ENCODE measurements at places on chromosomes 4 and X.
A peak's percentile ranks its signal among the peaks of the same experiment; 100 is the strongest.

GRCh38 chr4:93351846-93352245 lies 476.7 kb upstream of the ATOH1 start:
- DNase-seq = no peak

DNA sequence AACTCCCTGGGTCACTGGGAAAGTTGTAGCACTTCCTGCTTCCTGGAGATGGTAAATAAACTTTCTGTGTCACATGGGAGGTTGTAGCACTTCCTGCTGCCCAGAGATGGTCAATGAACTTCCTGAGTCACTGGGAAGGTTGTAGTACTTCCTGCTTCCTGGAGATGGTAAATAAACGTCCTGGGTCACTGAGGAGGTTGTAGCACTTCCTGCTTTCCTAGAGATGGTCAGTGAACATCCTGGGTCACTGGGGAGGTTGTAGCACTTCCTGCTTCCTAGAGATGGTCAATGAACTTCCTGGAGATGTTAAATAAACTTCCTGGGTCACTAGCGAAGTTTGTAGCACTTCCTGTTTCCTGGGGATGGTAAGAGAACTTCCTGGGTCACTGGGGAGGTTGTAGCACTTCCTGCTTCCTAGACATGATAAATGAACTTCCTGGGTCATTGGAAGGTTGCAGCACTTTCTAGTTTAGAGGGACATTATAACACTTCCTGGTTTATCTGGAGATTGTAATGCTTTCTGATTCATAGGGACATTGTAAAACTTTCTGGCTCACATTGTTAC lies 62.3 kb upstream of the CD99 start:
- DNase-seq = no peak

GRCh38 chr4:1746919-1747602 lies 25.7 kb downstream of the TACC3 start:
- DNase-seq = no peak

GRCh38 chr4:54197926-54198325 lies 31.2 kb upstream of the PDGFRA start:
- no peak for DNase-seq

DNA sequence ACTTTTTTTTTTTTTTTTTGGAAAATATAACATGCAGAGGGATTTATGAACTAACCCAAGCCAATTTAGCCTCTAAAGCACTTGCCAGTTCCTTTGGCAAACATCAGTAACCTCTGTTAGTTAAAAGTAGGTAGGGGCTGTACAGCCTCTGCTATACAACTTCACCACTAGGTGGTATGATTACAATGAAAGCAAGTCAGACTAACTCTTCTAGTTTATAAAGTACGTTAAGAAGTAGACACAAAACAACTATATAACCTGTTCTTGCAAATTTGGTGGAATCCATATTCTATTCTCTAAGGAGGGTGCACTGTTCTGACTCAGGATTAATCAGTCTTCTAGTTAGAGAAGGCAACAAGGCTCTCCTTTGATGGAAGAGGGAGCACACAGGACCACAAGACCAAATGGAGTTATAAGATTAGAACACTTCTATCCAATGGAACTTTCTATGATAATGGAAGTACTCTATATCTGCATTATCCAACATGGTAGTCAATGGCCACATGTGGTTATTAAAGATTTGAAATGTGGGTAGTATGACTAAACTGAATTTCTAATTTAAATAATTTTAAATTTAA lies 12.8 kb downstream of the AIMP1 start:
- DNase-seq = no peak

- DNase-seq = peak; percentile 37
These were observed 37.2 kb upstream of the SH3D19 start for GRCh38 chr4:151362404-151363164.

DNA sequence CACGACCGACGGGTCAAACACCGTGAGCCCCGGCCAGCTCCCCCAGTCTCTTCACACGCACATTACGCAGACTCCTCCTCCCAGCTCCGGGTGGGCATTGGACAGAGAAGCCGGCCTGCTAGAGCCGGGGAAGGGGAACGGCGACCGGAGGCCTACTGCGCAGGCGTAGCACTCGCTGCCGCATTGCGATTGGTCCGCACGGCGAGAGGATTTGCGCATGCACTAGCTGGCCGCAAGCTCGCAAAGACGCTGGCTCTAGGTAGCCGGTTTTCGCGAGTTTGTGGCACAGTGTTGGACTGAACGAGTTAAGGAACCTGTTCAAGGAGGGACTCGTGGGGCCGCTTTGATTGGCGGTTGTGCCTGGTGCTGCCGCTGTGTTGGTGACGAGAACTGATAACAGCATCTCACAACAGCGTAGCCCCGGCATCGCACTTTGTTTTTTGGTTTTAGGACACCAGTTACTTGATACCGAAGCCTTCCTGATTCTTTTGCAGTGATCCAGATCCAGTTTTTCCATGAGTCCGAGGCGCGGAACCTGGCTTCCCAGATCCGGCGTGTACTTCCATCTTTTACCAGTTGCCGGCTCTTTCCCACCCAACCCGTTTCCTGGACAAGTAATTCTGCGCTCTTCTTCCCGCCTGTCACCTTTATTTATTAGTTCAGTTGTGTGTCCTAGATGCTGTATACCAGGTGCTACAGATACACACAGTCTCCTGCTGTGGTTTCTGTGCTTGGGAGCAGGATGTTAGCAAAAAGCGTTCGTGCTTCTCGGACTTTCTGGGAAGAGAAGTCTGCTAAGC lies at the start of gene AIFM1:
TSS of gene AIFM1 (minus strand) at position 139 of the 800 bp plus-strand sequence. CDS start 185 bp downstream, outside the sequence.
- peak; percentile 66 for DNase-seq

DNA sequence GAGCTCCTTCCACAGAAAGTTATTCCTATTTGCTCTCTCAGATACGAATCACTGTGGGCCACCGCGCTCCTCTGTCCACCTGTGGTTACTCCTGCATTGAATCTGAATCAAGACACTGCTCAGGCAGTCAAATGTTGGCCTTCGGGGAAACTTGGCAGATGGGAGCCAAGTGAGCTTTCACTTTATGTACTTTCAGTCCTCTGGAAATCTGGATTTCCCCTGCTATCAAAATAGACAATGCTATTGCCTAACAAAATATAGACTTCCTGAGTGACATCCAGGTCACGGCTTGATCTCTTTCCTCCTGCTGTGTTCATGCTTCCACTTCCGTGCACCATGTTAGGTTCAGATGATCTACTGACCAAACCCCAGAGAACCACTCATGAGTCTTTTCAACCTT lies 43.8 kb downstream of the FHL1 start:
- DNase-seq = no peak

- DNase-seq = no peak
These were observed 30.9 kb downstream of the RBPJ start for GRCh38 chr4:26351685-26352084.

DNA sequence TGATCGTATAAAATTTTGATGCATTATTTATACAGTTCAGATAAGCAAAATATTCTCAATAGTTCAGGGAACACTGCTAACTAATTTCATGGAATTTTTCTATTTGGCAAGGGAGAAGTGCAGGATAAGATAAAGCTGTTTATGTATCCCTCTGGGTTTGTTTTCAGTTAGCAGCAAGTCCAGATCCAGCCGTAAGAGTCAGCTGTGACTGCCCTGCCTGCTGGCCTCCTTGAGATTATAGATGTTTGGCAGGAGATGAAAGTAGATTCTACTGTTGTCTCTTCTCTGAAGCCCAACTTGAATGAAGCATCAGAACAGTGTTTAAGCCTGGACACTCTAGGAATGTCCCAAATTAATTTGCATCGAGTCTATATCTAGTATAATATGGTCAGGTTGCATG lies 29.5 kb downstream of the ANTXR2 start:
- DNase-seq = no peak

- DNase-seq = no peak
These were observed 43.3 kb upstream of the SOD3 start for GRCh38 chr4:24751926-24752539.

DNA sequence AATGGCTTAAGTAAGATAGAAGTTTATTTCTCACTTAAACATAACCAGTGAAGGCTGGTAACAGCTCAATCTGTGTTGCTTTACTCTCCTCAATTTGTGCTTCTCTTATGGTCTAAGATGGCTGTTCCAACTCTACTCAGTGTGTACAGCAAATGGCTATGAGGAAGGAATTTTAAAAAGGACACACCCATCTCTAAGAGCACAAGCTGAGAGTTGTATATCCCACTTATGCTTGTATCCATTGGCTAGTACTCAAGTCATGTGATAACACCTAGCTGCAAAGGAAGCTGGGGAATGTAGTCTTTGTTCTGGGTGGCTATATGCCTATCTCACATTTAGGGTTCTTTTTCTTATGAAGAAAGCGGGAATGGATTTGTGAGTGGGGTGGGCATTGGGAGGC lies 63.3 kb downstream of the GPAT3 start:
- no peak for DNase-seq

DNA sequence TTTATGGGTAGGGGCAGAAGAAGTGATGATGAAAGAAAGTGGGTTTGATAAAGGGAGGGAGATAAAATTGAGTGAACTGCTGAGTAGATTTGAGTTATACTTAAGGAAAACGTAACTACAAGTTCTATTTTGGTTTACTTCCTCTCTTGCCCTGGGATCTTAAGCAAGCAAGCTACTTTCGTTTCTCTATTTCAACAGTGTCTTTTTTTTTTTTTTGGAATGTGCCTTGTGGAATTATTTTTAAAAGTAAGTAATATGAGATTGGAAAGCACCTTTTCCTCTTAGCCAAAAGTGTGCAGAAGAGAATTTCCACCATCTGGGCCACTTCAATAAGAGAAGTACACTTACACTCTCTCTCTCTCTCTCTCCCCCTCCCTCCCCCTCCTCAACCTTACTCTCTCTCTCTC lies 16.0 kb upstream of the C4orf36 start:
- no peak for DNase-seq

DNA sequence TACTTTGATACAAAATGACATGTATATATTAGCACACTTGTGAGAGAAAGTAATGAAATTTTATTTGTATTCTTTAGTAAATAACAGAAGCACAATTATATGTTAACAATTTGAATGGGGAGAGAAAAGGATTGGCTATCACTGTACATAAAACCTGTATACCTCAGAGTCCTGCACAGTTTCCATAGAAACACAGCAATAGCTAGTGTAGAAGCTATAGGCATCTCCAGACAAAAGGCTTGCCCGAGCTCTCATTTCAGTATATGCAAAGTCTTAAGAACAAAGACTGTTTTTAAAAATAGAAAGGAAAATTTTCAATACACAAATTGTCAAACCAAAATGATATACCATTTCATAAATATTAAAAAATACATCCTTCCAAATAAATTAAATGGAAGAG lies 38.5 kb downstream of the GPM6A start:
- no peak for DNase-seq

DNA sequence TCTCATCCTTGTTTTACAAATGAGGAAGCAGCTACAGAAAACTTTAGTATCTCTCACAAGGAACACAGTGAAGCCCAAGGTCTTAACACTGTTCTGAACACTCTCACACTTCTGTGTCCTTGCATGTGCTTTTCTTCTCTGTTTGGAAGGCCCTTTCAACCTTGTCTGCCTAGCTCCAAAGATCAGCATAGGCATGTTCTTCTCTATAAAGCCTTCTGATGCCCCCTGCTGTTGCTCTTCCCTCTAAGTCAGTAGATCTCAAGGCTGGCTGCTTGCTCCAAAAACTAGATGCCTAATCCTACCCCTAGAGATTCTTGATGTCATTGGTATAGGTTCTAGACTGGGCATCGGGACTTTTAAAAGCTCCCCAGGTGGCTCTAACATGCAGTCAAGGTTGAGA lies 5.9 kb downstream of the APOO start:
- DNase-seq = no peak

DNA sequence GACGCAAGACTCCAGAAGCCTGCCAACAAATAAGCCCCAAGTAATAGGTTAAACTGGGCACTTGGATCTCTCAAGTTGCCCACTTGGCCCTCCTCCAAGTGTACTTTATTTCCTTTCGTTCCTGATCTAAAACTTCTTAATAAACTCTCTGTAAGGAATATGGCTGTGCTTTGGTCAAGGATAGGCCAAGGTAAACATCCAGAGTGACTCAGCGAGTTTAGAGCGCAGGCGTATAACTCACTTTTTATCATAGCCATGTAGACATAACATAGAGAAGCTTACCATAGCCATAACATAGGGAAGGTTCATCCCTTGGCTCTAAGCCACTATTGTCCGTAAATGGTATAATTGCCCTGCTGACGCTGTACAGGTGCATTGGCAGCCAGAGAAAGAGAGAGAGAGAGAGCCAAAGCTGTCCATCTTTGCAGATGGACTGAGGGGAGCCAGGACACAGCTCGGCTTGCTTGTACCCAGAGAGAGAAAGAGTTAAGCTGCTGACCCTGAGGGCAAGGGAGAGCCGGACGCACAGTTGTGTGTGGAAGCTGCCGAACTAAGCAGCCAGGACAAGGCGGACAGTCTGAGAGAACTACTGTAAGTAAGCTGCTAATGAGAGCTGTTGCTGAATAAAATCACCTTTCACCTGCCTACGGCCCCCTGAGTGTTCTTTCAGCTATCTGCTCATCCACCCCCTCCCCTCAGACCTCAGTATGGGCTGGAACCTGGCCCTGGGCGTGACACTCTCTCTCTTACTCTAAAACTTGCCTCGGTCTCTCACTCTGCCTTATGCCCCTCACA lies 1.8 kb downstream of the TLR1 start:
- no peak for DNase-seq

GRCh38 chr4:110949542-110949941 lies 326.7 kb upstream of the PITX2 start:
- no peak for DNase-seq

DNA sequence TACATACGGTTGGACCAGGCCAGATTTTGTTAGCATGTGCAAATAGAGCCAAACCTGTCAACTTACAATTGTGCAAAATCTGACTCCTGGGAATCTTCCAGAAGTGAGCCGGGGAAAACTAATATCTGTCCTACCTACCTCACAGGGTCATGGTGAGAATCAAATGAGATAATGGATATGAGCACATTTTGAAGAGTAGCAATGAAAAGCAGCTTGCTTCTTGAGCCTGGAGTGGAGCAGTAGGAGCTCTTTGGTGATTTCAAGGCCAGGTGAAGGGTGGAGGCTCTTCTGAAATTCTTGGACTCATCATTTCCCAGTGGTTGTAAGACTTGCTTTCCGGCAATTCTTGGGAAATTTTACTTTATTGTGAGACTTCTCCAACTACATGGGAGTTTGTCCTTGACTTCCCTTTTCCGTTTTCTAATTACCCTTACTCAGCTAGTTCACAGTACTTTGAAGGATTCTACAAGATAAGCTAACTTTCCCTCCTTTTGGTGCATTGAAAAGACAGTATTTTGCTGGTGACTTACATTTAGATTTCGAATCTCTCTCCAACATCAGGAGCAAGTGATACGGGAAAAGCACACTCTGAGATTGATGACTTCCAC lies 12.2 kb downstream of the PLAC1 start:
- DNase-seq = no peak

DNA sequence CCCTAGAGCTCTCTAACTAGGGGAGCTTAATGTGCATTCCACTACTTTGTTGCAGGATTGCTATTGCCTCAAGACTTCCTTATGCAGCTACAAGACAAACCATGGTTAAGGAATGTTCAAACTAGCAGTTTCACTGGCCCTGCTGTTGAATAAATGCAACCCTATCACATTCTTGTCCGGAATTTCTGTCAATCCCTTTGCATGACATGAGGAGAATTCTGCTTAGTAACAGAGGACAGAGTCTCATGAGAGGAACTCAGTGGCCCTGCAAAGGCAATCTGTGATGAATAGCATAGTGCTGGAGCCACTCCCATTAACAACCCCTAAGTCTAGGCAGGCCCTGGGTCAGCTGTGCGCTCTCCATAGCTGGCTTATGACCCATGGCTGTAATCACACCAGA lies 30.7 kb upstream of the SGMS2 start:
- no peak for DNase-seq

GRCh38 chrX:9501362-9501761 lies 36.5 kb downstream of the TBL1X start:
- DNase-seq = no peak

GRCh38 chrX:31350808-31351074 lies 278.9 kb upstream of the FTHL17 start:
- DNase-seq = no peak

Data from stimulated activated CD8-positive, alpha-beta memory T cell treated with anti-CD3 and anti-CD28 coated beads, Interleukin-15, amount 100 ng/mL, for 24 hours (primary cell).